Activated T-helper 1 cell treated with Interleukin-2 at 50 U/mL for 16 hours (primary cell): ENCODE measurements at places on chromosomes 12 and 14.

GRCh38 chr14:25086821-25087396, 37.0 kb upstream of the STXBP6 start:
- no peak for DNase-seq

GRCh38 chr12:116520801-116521471, 38.2 kb upstream of the MAP1LC3B2 start:
- DNase-seq = no peak

DNA sequence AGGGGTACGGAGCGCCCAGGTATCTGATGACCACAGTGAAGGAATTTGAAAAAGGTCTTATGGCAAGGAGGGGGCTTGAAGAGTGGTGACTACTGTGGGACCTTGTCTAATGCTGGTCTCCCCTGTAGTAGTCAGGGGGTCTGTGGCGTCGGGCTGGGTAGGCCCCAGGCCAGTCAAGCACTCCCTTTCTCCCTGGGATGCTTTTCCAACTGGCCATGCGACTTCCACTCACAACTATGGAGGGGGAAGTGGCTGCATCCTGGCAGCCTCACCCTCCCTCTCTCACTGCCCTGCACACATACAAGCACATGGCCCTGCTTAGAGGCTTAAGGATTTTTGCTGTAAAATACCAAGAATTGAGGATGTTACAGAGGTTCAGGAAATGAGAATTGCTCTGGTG, 4.1 kb downstream of the TSPAN11 start:
- no peak for DNase-seq

DNA sequence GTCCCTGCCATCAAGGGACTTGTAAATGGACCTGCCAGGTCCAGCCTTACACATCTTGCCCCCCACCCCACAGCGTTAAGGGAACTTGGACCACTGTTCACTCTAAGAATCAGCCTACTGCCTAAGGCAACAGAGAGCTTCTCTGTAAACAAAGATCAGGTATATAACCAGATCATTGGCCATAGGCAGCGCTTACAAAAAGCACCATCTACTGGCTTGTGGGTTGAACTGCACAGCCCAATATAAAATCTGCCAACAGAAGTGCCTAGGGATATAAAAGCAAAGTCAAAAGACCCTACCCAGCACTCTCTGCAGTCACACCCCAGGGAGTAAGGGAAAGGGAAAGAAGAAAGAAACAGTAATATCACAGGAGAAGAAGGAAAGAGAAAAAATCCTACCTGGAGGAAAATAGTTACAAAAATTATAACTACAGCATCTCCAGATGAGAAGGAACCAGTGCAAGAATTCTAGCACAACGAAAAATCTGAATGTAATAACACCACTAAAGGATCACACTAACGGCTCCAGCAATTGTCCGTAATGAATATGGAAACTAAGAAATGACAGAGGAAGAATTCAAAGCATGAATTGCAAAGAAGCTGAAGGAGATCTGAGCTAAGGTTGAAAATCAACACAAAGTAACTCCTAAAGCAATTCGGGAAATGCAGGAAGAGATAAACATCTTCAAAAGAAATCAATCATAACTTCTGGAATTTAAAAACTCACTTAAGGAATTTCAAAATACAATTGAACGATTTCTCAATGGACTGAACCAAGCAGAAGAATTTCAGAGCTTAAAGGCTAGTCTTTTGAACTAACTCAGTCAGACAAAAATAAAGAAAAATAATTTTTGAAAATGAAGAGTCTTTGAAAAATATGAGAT, 95.2 kb upstream of the PCED1B start:
- no peak for DNase-seq

DNA sequence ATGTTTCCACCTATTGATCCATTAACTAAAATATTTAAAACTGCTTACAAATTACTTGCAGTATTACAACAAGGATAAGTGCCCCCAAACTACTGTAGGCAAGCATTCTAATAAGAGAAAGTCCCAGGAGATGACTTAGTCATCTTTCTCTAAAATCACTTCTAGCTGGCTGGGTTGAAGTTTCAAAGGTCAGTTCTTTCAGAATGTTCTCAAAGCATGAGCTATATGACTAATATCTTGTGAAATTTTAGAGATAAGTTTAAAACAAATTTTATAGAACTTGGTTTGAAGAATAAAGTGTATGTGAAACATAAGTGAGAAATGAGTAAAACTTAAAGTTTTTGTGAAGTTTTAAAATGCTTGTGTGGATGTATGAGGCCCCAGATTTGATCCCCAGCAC, 24.3 kb upstream of the OR6J1 start:
- no peak for DNase-seq
